ENCODE measurements at places on chromosomes 6 and 20.

DNA sequence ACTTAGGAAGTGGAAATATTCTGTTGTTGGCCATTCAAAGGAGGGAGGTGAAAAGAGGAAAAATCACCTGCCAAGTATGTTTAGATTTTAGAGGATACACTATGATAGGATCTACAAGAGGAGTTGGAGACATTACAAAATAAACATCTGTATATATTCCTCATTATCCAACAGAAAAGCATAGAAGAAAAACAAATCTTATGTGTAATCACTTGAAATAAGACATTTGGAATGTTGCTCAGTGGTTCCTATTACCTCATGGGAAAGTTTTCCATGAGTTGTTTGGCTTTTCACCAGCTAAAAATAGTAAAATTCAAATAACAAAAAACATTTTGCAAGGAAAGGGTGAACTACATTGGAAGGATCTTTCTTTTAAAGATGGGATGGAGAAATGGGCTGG lies 76.7 kb upstream of the CARMIL1 start:
- peak; percentile 89 for DNase-seq

DNA sequence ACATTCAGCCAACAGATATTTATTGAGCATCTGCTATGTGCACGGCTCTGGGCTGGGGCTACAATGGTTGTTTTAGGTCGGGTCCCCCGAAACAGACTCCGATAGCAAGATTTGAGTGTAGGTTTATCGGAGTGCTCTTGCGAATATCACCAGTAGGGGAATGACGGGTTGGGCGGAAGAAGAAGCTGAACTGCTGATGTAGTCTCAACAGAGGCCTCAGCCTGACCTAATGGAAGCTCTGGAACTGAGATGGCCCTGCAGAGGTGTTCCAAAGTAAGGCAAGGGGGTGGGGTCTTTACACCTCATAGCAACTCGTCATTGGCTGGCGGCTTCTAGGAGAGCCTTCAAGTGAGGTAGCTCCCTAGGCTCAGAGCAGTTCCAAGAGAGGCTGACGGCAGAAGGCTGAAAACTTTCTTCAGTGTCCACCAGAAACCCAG lies 1.1 kb downstream of the L3MBTL1 start:
- no peak for DNase-seq

GRCh38 chr6:54737247-54737646 lies 109.3 kb upstream of the FAM83B start:
- DNase-seq = no peak

GRCh38 chr6:37867756-37868446 lies 48.4 kb downstream of the ZFAND3 start:
- no peak for DNase-seq

DNA sequence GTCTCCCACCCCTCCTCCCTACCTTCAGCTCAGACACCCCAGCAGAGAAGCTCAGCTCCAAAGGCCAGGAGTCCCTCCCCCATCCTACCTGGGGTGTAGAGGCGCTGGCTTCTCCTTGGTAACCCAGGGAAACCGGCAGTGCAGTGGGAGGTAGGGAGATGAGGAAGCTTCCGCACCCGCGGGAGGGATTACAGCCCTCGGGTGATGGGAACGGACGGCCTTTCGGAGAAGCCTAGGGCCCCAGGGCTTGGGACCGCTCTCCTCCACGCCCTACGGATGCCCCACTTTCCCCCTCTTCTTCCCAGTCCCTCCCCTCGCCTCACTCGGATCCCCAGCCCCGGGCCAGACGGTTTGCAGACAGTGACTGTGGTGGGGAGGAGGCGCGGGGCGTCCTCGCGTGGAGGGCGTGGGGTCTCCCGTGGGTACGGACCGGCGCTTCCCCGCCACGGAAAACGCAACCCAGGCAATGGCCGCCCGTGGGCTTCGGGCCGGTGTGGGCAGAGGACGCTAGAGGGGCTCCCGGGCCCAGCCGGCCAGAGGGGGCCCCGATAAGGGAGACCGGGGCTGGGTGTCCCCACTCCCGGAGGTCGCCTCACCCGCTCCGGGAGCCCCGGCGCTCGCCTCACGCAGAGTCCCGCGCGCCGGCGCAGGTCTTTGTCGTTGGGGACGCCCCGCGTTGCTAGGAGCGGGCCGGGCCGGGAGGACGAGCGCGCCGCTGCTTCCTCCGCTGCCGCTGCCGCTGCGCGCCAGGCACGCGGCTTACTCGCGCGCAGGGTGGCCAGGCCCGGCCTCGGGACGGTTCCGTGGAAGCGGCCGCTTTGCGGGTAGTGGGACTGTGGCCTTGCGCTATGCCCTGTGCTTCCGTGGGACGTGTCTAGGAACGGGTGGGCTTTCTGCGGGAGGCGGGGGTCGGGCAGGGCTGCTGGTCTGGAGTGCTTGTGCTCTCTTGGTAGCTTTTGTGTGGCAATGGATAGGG lies 15.8 kb downstream of the AARS2 start:
- peak; percentile 29 for DNase-seq

- no peak for DNase-seq
Observed at GRCh38 chr6:148455674-148456558, 113.3 kb downstream of the SASH1 start.

DNA sequence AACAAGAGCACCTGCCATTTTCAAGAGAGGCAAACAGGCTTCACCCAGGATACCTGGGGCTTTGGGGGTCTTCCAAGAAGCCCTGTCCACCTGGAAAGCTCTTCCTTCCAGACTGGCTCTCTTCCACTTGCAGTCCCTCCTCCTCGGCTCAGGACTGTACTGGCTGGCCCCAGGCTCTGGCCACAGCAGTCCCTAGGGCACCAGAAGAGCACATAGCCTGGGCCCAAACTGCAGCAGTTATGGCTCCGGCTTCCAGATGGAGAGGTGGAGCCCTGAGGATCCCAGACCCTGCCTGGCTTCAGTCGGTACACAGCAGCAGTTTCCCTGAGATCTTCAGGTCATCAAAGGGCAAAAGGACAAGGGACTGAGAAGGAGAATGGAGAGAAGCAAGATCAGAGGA lies 1.6 kb upstream of the SLC35B2 start:
- no peak for DNase-seq

- peak; percentile 35 for DNase-seq
Observed at GRCh38 chr6:71420095-71420692, 131.6 kb downstream of the OGFRL1 start.

DNA sequence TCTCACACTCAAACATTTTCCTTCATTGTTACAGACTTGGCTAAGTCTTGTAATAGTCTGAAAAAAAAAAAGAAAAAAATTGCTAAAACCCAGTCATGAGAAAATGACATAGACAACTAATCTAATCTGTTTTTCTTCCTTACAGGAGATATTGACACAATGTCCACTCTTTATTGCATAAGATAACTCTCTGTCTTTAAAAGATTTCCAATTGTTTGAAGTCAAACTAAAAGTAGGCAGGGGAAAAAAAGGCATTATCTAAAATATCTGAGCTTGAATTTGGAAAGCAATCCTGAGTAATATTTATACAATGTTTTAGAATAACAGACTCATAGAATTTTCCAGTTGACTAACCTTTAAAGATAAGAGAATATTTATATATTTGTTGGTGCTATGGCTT lies 233.0 kb upstream of the CEP162 start:
- DNase-seq = no peak

GRCh38 chr6:27755768-27756167 lies 156.4 kb downstream of the OR2B2 start:
- no peak for DNase-seq

- no peak for DNase-seq
Observed at GRCh38 chr6:144657691-144658090, 372.6 kb downstream of the UTRN start.

DNA sequence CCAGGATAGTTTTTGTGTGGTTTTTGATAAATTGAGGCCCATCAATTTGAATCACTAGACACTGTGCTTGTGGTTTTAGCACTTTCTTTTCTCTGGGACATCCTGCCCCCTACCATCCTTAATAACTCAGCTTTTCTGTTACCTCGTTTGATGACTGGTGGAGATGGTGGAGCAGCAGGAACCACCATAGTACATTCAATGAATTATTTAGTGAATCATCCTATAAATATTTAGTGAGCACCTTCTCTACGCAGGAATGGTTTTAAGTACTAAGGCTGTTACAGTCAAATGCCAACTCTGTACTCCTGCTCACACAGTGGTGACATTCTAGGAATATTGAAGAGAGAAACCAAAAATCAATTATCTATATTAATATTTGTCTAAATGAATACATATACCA lies 585.2 kb downstream of the HAO1 start:
- no peak for DNase-seq

- no peak for DNase-seq
Observed at GRCh38 chr20:41034239-41034638, 5.6 kb downstream of the TOP1 start.

DNA sequence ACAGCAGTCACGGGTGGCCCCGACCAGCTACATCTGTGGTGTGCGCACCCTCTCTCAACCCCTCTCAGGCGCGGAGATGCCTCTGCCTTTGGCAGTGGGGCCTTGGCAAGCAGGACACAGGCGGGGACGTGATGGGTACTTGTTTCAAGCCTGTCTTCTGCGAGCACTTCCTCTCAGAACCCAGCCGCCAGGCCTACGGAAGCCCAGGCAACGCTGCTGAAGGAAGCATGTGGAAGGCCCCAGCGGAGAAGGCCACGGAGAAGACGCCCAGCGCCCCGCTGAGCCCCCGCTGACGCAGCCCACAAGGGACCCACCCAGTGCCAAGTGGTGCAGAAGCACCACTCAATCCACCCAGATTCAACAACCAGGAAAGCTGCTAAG lies 13.0 kb downstream of the SERPINB6 start:
- no peak for DNase-seq

DNA sequence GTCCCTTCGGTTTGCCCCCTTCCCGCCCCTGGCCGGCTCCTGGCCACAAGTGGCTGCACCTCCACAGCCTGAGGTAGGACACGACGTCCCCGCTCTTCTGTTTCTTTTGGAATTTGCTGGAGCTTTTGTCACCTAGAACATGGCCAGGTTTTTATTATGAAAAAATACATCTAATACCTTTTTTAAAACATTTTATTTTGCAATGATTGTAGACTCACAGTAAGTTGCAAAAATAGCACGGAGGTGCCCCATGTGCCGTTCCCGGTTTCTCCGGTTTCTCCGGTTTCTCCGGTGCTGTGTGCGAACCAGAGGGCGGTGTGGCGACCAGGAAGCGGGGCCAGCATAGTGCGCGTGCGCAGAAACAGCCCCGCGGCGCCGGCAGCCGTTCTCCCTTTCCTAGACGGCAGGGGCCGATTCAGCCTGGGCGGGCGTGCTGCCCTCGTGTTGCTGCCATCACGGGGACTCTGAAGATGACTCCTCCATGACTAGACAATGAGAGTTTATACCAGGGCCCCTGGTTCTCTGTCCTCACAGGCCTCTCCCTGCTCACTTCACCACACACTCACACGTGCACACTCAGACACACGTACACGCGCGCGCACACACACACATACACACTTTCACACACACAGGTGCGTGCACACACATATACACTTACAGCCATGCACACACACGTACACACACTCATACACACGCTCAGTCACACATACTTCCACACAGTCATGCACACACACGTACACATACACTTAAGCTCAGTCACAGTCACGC lies 102.1 kb downstream of the TMEM242 start:
- DNase-seq = peak; percentile 63

DNA sequence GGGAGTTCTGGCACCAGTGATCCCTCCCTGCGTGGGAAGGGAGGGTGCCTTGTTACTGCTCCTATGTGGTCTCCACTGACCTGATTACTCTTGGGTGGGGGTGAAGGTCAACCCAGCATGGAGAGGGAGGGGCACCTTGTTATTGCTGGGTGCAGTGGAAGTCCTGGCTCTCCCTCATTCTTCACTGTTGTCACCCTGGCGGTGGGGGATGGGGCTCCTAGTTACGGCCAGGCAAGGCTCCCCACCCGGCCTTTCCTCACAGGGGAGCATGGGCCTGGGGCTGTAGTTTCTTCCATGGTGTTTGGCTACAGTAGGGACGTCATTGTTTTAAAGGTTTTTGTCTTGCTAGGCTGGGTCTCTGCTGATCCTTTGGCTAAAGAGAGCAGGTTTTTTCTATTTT lies 40.8 kb downstream of the PACSIN1 start:
- DNase-seq = no peak

DNA sequence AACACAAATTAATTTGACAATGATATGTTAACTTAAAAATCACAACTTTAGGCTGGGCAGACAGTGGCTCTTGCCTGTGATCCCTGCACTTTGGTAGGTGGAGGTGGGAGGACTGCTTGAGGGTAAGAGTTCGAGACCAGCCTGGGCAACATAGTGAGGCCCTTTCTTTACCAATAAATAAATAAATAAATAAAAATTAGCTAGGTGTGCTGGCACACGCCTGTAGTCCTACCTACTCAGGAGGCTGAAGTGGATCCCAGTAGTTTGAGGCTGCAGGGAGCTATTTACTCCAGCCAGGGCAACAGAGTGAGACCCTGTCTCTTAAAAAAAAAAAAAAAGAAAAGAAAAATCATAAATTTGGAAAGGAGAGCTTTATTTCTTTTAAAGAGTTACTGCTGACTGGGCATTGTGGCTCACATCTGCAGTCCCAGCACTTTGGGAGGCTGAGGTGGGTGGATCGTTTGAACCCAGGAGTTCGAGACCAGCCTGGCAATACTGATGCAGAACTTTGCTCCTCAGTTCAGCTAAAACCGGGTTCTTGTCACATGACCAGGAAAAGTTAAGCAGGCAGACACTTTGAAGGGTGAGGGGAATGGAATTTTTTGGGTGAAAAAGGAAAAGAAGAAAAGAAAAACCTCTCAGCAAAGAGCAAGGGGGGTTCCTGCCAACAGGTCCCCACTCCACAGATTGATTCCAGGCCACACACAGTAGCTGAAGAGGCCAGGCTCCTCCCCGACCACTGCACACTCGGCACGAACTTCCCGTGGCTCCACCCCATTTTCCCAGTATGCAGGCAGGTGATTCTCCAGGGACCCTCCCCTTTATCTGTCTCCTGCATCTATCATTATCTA lies 44.0 kb upstream of the DDR1 start:
- no peak for DNase-seq

- DNase-seq = no peak
Observed at GRCh38 chr20:43542161-43542560, 16.7 kb upstream of the SGK2 start.

DNA sequence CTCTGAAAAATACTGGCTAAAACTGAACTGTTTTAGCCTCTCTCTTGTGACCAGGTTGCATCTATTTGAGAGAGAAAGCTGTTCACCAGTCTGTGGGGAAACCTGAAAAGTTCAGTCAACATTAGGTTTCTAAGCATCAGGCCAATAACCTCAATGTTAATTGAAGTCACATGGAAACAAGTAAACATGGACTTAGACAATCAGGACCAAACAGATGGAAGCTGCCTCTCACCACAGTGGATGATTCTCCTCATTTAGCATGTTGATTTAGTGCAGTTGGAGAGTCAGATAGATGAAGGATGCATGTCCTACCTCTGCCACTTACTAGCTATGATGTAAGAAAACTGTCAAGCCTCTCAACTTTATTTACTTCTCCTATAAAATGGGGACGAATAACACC lies 18.2 kb downstream of the SCGN start:
- DNase-seq = no peak

GRCh38 chr6:9398071-9398766 lies 962.9 kb upstream of the SLC35B3 start:
- no peak for DNase-seq

- DNase-seq = no peak
Observed at GRCh38 chr6:49540614-49541013, 9.9 kb upstream of the C6orf141 start.

DNA sequence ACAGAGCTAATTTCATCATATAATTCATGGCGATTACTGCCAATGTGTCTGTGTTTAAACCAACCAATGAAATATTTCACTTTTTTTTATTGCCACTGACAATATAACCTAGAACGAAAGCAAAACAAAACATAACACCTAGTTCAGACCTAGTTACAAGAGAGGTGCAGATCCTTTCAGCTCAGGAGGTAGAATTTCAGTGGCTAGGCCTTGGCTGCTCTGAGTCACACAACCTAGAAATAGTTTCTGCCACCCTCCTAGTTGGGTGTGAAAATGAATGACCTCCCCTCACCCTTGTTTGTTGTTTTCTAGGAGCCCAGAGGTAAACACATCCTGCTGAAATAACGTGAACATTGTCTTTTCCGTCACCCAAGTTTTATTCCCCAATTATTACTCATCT lies 356.3 kb downstream of the HTR1B start:
- DNase-seq = no peak
